NCI-H2171 treated with DMSO at 0.1 percent for 48 hours (cell line): ENCODE measurements at places on chromosomes 2 and 18.

GRCh38 chr2:17540093-17540812 lies at the start of gene VSNL1:
Gene VSNL1, plus strand, starts transcription at chr2:17540696. Its CDS starts 51,379 bp downstream, at chr2:17592075.
- peak; percentile 56 for DNase-seq

- DNase-seq, result peak; percentile 55
Measured at GRCh38 chr18:50401888-50402287, 27.0 kb downstream of the SKA1 start.

DNA sequence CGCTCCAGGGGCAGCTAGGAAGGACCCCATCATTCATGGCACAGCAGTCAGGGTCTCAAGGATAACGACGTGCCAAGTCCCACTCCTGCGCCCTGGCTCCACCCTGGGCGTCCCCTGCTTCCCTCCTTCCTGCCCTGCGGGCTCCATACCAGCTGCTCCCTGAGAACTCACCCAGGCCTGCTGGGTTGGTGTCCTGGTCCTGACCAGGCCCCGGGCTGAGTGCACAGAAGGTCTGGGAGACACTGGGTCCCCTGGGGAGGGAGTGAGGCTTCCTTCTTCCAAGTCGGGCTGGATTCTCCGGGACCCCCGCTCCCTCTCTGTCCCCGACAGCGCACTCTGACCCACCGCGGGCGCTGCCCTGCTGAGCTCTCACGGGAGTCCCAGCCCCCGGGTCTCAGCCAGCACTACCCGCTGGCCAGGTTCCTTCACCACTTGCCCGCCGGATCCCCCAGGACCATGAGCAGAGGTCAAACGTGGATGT lies 160.2 kb downstream of the PXDN start:
- no peak for DNase-seq

DNA sequence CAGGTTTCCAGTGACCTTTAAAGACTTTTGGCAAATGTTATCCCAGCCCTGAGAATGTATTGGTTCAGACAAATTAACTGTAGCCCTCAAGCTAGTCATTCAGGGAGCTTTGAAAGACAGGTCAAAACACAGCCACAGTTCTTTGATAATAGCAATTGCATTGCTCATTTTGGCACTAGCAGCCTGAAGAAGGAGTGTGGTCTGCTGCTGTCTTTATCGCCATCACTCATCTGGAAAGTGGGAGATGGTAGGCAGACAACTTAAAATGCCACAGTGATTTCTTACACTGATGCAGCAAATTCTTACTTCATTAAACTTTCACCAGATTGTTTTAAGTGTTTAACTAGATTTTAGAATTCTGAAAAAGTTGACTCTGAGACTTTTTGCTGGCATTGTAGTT lies 47.2 kb downstream of the DOK6 start:
- DNase-seq, result no peak

GRCh38 chr2:222499226-222499625 lies 74.9 kb downstream of the SGPP2 start:
- DNase-seq, result no peak

DNA sequence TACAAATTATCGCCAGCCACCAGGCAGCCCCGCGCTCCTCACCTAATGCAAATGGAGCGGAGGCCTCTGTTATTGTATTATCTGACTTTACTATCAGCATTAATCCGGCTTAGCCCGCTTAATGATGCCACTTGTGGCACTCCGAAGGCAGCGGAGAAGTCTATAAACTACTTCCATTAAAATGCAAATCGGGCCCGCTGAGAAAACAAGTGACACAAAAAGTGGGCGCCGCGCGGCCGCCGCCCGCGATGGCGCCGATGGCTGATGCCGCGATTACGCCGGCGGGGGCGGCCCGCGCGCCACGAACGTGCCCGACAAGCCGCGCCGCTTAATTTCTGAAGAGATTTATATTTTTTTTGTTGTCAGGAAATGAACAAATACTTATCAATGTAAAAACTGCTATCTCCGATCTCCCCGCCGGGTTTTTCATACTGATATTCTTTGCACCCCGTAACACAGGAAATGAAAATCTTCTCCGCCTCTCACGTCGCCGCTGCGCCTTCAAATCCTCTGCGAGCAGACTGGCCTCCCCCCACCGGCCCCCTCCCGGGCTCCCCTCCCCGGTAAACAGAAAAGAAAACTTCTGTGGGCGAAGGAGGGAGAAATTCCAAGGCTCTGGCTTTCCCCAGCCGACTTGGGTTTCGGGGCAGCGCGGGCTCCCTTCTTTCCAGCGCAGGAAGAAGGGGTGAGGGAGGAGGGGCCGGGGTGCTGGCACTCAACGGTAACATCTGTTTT lies 221.8 kb downstream of the INSIG2 start:
- no peak for DNase-seq

- DNase-seq, result no peak
Measured at GRCh38 chr2:55408098-55408882, 11.4 kb downstream of the CCDC88A start.

- DNase-seq, result no peak
Measured at GRCh38 chr2:182298456-182298855, 128.4 kb downstream of the PDE1A start.

GRCh38 chr2:95073856-95074662 lies 47.5 kb downstream of the MRPS5 start:
- DNase-seq, result no peak

DNA sequence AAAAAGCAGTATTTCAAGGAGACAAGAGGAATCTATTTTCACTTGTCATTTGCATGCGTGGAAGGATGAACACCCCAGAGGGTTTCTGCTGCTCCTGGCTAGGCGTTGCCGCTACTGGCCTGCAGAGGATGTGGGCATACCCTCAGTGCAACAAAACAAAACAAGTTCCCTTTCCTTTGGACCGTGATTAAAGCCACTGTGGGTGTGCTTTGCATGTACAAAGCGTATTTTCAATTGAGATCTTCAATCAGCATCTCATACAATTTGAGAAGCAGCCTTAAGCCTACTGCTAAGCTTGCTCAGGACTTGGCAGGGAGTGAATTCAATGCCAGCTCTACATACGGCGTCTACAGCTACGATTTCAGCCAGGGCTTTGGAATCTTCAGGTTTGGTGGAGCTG lies 298.4 kb downstream of the LPIN1 start:
- no peak for DNase-seq

- no peak for DNase-seq
Measured at GRCh38 chr2:191675807-191676721, 1.9 kb upstream of the NABP1 start.

DNA sequence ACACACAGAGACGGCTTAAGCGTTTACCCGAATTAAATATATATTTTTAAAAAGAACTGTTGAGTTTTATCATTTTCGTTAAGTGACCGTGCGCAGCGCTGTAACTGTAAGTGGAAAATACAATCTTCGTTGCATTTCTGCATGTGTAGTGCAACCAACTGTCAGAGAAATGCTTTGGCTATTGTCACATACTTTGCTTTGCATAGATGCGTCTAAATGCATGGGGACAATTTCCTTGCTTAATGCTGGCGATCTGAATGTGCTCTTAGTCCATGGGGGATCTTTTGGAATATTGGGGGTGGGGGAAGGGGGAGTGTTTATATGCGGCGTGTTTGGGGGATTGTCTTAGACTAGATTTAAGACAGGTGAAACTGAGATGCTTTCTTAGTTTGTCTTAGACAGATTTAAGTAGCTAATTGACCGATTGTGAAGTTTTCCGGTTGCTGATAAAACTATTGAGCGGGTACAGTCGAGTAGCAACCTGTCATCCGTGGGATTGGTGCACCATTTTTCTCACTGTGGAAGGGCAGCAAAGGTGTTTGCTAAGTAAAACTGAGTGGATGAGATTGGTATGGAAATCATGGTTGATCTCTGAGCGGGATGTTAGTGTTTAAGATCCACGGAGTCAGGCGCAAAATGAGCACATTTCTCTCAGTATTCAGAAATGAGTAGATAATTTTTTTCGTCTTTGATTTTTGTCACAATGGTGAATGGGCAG lies 476 bp downstream of the VSNL1 start:
- DNase-seq, result no peak

DNA sequence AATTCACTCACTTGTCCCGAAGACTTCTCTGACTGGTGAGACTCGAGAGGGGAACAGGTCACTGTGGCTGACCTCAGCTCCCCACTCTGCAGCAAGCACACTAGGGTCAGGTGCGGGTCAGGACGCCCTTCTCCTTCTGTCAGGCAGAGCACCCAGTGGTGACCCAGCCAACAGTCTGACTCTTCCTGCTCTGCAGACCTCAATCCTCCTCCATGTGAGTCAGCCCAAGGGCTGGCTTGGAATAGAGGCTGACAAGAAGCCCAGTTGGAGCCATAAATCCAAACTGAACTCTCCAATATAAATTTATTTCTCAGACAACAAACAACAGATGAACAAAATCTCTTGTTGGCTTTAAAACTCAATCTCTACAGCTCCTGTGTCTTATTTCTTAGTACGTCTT lies 253.1 kb downstream of the SH3BP4 start:
- DNase-seq, result no peak

DNA sequence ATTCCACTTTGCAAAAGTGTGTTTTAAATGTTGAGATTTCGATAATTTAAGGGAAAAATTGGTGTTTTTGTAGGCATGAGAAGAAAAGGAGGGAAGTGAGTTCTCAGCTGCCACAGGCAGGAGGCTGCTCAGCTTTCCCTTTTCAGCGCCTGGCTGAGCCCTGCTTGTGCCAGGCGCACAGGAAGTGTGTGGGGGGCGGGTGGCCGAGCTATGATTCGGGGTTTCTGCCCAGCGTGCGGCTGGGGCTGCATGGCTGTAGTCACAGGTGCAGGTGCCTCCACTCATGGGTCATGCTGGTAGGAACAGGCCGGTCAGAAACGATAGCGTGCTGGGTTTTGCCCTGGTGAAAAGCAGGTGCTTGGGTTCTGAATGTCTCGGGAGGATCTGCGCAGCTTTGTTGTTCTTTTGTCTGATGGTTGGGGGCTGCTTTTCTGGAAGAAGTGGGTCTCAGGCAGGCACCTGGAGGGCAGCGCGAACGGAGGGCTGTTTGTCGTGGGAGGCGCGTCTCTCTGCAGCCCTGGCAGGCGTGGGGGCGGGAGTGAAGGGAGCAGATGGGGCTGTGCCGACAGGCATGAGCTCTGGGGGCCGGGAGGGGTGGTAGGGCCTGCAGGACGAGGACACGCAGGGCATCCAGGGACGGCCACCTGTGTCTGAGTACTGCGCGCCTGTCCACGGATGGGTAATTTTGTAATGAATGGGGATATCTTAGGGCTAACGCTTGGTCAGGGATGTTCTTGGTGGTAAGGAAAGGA lies 2.1 kb downstream of the KCNG2 start:
- DNase-seq, result no peak

GRCh38 chr2:217125014-217125413 lies 265.1 kb upstream of the TNP1 start:
- no peak for DNase-seq

GRCh38 chr2:85811180-85812093 lies 57.6 kb downstream of the ATOH8 start:
- DNase-seq, result no peak

DNA sequence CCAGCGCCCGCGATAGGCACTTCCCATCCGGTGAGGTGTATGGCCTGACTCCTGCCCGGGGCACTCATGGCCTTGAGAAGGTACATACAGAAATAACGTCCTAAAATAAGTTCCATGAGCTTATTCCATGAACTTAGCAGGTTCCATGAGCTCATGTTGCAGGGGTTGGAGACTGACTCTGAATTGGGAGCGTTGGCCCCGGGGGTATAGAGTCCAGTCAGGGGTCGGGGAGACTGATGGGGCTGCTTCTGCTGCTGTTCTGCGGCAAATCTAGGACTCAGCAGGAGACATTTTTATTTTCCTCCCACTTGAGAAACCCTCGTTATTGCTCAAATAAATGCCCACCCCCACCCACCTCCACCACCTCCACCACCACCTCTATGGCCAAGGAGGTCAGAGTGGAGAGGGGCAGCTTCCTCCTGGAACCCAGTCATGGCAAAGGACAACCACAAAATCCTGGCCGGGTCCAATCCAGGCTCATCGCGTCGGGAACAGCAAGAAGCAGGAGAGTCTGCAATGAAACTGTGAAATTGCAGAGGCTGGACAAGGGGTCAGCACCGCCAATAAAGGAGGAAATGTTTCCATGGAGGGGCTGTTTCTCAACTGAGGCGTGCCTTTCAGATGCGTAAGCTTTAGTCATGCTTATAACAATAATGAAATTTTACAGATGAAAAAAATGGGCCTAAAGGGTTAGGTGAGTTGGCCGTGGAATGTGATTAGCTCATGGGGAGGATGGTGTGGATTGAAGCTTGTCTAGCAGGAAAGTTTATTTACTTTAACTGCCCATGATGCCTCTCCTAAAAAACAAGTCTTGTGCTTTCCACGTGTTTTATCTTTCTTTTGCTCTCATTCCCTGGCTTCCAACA lies 136.6 kb upstream of the ALKAL2 start:
- no peak for DNase-seq

DNA sequence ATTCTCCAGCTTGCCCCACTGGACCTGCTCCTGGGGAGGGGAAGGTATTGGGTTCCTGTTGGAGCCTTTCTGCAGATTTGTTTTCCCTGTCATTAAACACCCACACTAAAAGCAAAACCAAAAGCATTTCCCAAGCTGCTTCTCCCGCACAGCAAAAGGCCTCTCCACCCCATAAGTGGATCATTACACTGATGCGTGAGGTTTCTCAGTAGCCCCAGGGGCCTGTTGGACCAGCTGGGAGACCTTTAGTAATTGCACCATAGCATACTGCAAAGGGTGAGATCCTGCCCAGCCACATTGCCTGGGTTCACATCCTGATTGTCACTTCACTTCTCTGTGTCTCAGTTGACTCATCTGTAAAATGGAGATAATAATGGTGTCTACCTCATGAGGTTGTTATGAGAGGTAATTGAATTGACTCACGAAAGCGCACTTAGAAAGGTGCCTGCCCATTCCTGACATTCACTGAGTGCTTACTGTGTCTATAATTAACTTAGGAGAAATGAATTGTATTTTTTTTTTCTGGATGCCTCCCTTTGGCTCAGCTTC lies 43.9 kb downstream of the TOGARAM2 start:
- DNase-seq, result no peak

GRCh38 chr18:26307161-26307773 lies 81.0 kb downstream of the TAF4B start:
- peak; percentile 66 for DNase-seq

DNA sequence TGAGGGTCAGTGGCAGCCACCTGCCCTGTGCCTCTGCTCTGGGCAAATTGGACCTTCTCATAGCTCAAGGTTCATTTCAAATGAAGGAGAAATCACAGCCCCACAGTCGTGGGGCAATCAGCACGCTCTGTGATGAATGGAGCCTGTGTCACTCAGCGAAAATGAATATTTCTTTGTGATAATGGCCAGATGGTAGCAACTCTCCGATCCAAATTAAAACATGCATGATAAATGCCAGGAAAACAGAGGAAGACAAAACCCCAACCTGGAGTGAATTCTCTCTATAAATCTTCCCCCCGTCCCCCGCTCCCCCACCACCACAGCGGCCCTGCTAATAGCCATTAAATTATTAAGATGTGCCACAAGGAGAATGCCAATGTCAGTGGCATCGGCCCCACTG lies 258.4 kb downstream of the CELF4 start:
- no peak for DNase-seq

GRCh38 chr2:17758118-17758517 lies 4.2 kb downstream of the GEN1 start:
- DNase-seq, result no peak

DNA sequence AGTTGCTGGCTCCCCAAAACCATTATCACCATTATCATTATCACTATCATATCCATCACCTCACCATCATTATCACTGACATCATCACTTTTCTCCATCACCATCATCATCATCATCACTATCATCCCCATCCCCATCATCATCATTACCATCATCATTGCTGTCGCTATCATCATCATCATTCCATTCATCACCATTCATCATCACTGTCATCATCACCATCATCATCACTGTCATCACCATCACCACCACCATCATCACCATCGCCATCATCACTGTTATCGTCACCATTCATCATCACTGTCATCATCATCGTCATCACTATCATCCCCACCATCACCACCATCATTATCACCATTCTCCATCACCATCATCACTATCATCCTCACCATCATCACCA lies 9.0 kb downstream of the HPCAL1 start:
- no peak for DNase-seq

- no peak for DNase-seq
Measured at GRCh38 chr18:63316612-63317555, 2.7 kb downstream of the BCL2 start.
